ENCODE measurements at places on chromosomes 4 and X. TPM values are rescaled to one million over a fixed set of nuclear protein-coding genes. Genes with fewer than 3 reads are reported as not detected.

GRCh38 chr4:22473268-22473667 is 42.6 kb downstream of the ADGRA3 start:
- DNase-seq = peak; percentile 93

GRCh38 chr4:158020734-158021346 is 152.0 kb downstream of the GASK1B start:
- DNase-seq = peak; percentile 92

DNA sequence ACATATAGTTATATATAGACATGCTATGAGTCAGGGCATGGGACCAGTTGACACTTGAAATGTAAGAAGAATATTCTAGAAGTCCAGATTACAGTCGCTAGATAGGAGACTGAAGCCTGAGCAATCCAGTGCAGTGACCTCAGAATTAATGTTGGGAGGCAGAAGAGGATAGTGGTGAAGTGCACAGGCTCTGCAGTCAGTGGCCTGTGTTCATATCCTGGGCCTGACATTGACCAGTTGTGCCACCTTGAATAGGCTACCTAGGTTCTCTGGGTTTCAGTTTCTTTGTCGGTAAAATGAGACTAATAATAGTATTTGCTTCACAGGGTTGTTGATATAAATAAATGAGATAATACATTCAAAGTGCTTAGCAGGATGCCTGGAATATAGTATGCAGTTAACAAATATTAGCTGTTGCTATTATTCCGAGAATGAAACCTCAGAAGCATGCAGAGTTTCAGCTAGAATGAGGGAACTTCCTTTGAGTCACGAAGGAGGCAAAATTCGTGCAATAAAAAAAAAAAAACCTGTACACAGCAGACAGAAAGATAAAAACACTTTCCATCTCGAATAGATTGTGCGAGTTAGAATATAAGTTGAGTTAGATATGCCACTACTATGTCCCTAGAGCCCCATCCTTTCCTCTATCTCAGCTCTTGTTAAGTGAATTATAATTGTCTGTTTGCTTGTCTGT is 4.0 kb upstream of the SH2D1A start:
- peak; percentile 10 for DNase-seq

GRCh38 chrX:9390693-9391368 is 74.0 kb upstream of the TBL1X start:
- no peak for DNase-seq

- peak; percentile 13 for DNase-seq
Measured at GRCh38 chrX:24184018-24184417, 34.5 kb downstream of the ZFX start.

GRCh38 chr4:35925806-35926205 is 318.5 kb downstream of the ARAP2 start:
- DNase-seq = no peak

DNA sequence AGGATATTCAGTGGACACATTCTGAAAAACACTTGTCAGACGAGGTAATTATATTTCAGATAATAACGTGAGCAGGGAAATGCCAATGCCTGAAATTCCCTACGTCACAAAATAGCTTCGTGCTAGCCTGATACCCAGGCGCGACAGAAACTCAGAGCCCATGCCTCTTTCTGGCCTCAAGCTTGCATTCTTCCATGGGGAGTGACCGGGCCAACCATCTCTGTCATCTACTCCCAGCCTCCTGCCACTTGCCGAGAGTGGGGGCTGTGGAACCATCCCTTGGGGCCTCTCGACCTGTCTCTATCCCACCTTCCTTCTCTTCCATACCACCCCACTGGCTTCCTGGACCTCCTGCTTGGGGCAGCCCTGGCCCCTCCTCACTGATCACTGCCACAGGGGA is 34.5 kb upstream of the CDKN2AIP start:
- no peak for DNase-seq

- DNase-seq = peak; percentile 17
Measured at GRCh38 chrX:100081503-100081902, 328.6 kb downstream of the PCDH19 start.

GRCh38 chr4:55183926-55184599 is 58.7 kb upstream of the KDR start:
- DNase-seq = peak; percentile 96

DNA sequence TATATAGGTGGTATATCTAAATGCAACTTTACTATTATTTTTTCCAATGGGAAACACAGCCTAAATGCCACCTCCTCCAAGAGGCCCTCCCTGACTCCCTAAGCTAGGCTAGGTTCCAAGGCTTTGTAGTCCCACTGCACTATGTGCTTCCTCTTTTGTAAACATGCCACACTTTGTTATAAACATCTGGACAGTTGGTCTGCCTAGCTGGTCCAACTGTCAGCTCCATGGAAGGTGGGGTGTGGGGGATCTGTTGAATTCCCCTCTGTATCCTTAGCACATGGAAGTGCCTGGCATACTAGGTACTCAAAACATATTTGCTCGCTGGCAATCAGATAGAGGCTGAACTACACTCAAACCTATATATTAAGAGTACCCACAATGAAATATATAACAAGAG is 63.4 kb downstream of the SLC9A7 start:
- no peak for DNase-seq

DNA sequence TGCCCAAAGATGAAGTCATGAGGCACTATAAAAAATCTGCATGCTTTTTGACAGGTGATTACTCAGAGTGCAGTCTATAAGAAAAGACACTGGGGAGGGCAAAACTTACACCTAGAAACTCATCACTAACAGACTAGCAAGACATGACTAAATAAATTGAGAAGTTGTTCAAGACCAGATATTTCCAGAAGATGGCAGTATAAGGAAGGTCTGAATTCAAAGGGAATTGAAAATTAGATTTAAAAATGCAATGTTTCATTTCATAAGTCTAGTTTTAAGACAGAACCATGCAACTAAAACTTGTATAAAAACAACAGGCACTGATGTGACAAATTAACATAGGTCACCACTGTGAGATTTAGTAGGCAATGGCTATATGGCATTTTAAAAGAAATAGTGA is 232.5 kb upstream of the POF1B start:
- DNase-seq = peak; percentile 11

DNA sequence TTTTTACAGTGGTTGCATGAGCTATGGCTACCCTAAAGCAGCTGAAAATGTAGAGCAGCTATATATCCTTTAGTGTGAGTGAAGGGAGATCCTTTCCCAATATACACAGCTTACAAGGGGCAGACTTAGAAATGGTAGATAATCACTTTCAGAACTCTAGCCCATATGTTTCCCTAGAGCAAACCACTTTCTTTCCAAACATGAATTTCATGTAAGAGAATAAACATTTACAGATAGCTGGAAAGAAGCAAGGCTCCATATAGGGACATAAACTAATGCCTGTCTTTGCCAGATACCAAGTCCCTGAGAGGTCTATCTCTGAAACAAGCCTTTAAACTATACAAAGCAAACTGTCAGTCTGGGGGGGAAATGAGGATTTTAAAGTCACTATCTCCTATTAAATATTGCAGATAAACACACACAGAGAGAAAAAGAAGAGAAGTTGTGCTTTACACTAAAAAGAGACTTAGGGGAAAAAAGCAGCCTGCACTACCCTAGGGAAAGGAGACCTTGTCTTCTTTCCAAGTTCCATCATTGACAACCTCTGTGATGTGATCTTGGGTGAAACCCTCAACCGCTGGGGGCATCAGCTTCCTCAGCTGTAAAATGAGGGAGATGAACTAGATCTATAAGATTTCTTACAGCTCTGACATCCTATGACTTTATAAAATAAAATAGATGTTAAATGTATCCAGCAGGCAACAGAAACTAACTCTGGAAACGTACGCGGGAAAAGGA is 73.6 kb downstream of the TMEM156 start:
- DNase-seq = no peak

DNA sequence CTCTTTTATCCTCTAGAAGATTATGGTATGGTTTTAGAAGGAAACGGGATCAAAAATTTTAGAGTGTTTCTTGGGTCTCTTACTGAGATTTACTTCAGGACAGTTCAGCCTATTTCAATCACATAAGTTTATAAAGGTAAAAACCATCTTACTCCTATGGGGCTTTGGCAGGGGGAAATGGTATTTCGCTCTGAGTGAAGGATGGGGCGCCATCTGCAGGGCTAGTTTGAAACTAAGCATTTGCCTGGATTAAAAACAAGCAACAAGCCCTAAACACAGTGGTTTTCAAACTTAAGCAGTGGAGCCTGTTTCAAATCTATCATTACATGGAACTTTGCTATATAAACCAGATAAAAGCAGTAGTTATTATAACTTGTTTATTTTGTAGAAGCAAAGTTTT is 361.5 kb upstream of the FMR1 start:
- no peak for DNase-seq

STAP1 gene
- not detected for total RNA-seq

GAGE12F gene
- not detected for total RNA-seq

PITX2 gene
- not detected for total RNA-seq

NR3C2 gene
- 0.77 TPM for total RNA-seq
